ENCODE measurements at places on chromosomes 2 and 18.

GRCh38 chr18:54030434-54030833, 194.0 kb downstream of the MBD2 start:
- peak; percentile 13 for DNase-seq

GRCh38 chr2:151869291-151869690, 41.1 kb upstream of the ARL5A start:
- no peak for DNase-seq

GRCh38 chr18:3074087-3074486, 61.1 kb upstream of the LPIN2 start:
- no peak for DNase-seq

- no peak for DNase-seq
Measured at GRCh38 chr2:767440-767839, 90.2 kb upstream of the TMEM18 start.

DNA sequence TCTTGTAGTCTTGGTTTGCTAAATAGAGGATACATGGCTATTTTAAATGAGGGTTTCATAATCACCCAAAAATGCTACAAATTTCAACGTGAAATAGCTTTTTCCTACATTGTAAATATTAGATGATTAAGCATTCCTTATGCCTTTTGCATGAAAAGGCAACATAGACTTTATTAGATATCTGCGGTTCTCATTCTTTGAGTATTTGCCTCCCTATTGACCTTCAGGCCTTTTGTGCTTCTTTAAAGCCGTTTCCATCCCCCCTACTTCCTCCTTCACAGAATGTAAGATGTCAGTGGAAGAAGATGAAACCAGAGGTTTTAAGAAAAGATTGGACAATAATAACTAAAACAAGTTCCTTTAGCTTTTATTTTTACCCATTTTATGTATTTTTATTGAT, 144.1 kb downstream of the UBE2E3 start:
- DNase-seq, result no peak

DNA sequence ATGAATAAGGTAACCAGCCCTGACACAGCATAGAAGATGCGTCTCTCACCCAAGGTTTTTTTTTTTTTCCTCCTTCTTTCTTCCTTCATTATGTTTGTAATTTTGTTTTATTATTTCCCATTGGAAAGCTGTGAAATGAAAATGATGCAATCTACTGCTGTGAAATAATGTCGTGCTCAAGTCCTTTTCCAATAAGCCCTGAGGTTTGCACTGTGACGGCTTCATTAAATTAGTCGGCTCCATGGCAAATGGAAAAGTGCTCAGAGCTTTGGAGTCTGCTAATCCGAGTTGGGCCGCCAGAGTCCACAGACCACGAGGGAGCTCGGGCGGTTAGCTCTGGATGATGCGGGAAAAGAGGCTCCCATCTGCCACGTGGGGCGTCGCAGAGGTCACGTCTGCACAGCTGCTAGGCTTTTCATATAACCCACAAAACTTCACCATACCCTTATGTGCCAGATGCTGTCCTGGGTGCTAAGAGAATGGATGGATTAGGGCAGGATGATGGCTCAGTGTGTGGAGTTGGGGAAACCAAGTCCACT, 92.3 kb upstream of the CAPN13 start:
- no peak for DNase-seq

- no peak for DNase-seq
Measured at GRCh38 chr2:12615509-12615908, 101.2 kb upstream of the TRIB2 start.

DNA sequence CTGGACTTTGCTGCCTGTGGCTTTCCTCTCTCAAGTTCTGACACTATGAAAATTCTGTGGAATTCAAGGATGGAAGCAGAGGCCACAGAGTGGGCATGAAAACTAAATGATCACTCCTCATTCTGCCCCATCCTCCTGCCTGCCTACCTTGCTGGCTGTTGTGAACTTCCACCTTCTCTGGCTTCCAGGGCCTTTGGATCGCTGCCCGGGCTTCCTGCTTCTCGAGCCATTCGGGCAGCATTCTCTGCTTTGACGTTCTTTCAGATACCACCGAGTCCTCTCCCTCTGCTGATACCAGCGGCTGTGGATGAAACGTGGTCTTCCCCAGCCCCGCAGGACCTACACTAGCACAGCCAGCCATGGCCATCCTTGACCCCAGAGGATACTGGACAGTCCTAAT, 327.7 kb upstream of the SLC14A2 start:
- DNase-seq, result no peak

GRCh38 chr2:174824068-174824467, 59.8 kb upstream of the CHRNA1 start:
- no peak for DNase-seq

- DNase-seq, result no peak
Measured at GRCh38 chr18:23470620-23471387, 17.7 kb downstream of the RIOK3 start.

GRCh38 chr2:208039376-208040110, 14.2 kb upstream of the PLEKHM3 start:
- DNase-seq, result no peak

DNA sequence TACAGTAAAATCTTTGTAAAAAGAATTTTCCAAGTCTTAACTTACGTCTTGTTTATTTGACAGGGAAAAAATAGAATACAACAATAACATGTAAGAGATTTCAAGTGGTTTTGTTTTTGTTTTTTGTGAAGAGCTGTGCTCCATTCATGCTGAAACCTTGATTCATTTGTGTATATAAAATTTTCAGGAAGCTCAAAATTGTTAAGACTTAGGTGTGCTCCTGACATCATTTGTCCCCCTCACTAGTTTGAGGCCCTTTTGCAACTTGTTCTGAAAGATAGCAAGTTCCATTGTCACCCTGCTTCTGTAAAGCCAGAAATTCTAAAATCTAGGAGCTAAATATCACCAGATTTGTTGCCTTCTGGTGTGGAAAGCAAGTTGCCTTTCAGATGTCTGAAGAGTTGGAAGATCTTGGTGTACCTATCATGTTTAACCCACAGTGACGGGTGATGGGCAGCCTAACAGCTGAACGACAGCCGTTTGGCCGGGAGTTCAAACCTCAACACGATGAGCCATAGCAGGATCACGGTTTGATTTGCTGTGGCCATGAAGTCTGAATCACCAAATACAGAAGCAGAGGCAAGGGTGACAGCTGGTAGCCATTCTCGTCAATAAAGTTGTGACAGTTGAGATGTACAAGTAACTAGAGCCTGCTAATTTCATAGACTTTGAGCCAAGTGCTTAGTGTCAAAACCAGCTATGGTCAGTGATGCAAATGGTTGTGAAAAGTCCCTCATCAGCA, 205.5 kb upstream of the SP5 start:
- DNase-seq, result no peak

- peak; percentile 52 for DNase-seq
Measured at GRCh38 chr2:74530239-74531187, 780 bp downstream of the HTRA2 start.

GRCh38 chr18:21254576-21254975, 12.5 kb downstream of the GREB1L start:
- DNase-seq, result no peak

DNA sequence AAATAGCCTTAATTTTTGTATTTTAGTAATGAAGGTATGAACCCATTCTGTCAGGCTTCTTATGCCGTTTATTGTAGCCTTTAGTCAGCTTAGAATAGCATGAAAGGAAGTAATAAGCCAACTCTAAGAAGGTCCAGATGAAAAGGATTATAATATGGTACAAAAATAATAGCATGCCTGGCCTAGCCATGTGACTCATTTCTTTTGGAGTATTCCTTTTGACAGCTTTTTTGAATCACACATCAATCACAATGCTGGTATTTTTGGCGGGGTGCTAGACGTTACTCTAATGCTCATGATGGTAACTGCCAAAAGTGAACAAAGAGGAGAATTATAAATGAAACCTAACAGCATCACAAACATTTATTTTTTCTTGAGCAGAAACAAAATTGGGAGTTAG, 19.9 kb downstream of the FMNL2 start:
- no peak for DNase-seq

DNA sequence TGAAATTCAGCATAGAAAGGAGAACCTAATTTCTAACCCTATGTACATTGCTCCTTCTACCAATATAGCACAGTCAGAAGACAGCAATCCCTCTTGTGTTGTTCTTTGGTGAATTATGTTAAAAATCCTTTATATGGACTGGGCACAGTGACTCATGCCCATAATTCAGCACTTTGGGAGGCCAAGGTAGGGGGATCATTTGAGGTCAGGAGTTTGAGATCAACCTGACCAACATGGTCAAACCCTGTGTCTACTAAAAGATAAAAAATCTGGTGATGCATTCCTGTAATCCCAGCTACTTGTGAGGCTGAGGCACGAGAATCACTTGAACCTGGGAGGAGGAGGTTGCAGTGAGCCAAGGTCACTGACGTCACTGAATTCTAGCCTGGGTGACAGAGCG, 195.6 kb downstream of the TMX3 start:
- no peak for DNase-seq

GRCh38 chr18:68172842-68173549, 541.9 kb downstream of the TMX3 start:
- DNase-seq, result no peak

DNA sequence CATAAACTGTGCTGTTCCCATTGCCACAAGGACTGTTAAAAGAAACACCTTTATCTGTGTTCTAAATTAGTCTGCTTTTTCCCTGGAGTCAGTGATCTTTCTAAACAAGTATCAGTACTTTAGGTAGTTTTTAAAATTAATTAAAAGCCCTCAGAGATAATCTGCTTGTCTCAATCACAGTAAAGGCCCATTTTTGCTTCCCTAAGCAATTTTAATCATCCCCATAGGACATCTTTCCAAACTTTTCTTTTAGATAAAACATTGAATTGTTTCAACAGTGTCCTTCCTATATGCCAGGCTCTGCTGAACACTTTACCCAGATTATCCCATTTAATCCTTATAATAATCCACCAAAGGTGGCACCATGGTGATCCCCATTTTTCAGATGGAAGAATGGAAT, 3.9 kb downstream of the ERICH2 start:
- no peak for DNase-seq

GRCh38 chr18:45171679-45172191, 443.5 kb upstream of the SLC14A2 start:
- peak; percentile 6 for DNase-seq

- DNase-seq, result peak; percentile 39
Measured at GRCh38 chr2:9092383-9093282, 89.1 kb upstream of the MBOAT2 start.

- DNase-seq, result peak; percentile 50
Measured at GRCh38 chr2:105797298-105797819, 52.6 kb downstream of the NCK2 start.

DNA sequence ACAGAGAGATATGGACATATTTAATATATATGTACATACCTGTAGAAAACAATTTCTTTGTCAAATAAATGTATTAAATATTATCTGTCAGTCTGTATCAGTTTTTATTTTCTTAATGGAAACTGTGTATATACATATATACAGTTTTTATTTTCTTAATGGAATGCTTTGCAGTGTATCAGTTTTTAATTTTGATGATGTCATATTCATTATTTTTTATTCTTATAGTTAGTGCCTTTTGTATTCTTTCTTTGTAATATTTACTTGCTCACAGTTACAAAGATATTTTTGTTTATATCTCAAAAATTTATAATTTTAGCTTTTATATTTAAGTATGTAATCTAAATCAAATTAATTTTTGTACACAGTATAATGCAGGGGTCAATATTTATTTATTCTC, 20.6 kb downstream of the KCNH7 start:
- no peak for DNase-seq

DNA sequence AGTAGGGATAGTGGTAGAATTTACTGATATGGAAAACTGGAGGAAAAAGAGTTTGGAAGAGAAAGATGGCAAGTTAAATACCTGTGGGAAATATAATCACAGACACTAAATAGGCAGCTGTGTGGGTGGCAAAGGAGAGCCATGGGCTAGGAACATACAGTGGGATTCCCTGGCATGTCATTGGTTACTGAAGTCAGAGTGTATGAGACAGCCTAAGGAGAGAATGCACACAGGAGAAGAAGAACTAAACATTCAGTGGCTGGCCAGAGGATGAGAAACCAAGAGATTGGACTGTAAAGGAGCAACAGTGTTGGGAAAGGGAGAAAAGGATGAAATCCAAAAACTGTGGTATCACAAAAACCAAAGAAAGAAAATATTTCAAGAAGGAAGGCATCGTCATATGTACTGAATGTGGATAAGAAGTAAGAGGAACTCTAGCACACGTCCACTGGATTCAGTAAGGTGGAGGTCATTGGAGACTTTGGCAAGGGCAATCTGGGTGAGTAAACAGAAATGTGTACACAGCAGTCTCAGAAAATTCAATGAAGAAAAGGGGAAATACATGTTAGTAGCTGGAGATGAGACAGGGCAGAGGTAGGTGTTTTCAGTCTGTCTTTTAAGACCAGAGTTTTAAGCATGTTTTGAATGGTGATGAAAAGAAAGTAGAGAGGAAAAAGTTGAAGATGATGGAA, 83.3 kb downstream of the SPIRE1 start:
- peak; percentile 29 for DNase-seq

DNA sequence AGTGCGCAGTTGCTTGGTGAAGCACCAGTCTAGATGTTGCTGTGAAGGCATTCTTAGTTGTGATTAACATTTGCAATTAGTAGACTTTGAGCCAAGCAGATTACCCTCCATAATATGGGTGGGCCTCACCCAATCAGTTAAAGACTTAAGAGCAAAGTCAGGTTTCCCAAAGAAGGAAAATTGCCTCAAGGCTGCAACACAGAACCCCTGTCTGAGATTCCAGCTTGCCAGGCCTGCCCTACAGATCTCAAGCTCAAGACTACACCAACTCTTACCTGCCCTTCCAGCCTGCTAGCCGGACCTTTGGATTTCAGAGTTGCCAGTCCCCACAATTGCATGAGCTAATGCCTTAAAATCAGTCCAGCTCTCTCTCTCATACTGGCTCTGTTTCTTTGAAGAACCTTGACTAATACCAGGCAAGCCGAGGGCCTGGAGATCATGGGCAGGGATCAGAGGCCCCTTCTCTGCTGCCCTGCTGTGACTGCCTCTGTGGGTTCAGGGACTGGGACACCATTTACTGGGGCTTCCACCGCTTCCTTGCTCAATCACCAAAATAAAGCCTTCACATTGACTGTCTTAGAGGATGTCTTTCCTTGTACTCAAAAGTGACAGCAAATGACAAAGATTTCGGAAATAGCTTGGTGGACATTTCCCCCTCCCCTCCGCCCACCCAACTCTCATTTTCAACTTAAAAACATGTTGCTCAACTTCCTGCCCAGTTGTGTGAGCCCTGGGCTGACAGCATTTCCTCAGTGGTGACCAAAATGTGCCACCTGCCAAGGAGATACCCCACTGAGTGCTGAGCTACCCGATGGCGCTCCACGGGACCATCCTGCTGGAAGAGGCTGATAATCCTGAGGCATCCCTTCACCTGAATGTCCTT, 86.7 kb downstream of the GALNT14 start:
- DNase-seq, result peak; percentile 75

All from suppressor macrophage treated with lipopolysaccharide for 4 hours (primary cell).